ENCODE measurements at places on chromosomes 1 and 21.

GRCh38 chr1:10074059-10074851 lies 41.5 kb downstream of the UBE4B start:
- H3K36me3 ChIP-seq, result no peaks in the 10 kb centered on the region
- H3K4me3 ChIP-seq, result no peak overlapping the region
- H3K4me1 ChIP-seq, result peaks cover 19% of the 10 kb centered on the region
- DNase-seq, result peak; percentile 77

- DNase-seq, result no peak
- no peaks in the 10 kb centered on the region for H3K27me3 ChIP-seq
- H3K27ac ChIP-seq, result no peak overlapping the region
- no peak overlapping the region for H3K4me3 ChIP-seq
These were observed 16.2 kb upstream of the ERICH3 start for GRCh38 chr1:74689621-74690363.

DNA sequence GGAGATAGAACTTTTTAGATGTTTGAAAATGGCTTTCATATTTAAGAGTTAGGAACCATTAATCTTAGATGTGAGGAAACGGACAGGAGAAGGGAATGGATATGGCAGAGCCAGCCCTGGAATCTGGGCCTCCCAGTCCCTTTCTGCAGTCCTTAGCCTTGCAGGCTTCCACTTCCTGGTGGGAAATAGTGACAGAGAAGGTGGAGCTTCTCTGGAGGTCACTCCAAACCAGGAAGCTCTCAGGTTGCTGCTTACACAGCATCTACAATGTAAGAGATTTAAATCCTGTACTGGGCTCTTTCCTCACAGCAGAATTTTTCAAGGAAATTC lies 2.5 kb downstream of the S100A11 start:
- peaks cover 43% of the 10 kb centered on the region for H3K36me3 ChIP-seq
- no peak for DNase-seq
- H3K4me3 ChIP-seq, result peak overlapping the region; percentile 79
- peaks cover 19% of the 10 kb centered on the region for H3K4me1 ChIP-seq
- H3K27me3 ChIP-seq, result no peaks in the 10 kb centered on the region

DNA sequence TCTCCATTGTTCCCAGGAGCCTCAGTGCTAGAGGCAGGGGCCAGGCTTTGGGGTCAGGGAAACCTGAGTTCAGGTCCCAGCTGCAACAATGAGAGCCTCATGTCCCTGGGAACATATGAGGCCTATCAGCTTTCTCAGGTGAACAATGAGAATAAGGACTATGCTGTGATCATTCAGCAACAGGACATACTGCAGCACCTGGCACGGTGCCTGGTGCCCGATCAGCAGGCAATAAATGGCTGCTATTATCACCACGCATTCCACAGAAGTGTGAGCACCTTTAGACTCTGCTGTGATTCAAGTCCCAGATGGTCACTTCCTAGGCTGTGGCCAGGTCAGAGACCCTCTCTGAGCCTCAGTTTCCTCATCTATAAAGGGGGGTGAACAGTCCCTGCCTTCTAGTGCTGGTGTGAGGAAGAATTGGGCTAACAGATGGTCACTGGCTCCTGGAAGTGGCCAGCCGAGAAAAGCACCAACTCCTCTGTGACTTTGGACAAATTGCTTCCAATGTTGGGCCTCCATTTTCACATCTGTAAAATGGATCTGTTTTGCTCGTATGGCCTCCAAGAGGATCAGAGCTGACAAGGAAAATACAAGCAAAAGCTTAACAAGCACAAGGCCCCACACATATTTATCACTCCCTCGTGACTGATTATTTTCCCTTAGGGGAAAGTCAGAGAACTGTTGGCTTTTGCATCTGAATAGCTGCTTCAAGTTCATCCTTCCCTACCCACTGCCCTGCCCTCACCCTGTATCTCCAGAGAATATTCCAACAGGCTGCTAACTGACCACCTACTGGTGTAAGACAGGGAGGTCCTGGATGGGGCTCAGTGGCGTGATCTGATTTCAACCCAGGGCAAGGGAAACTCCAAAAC lies 1.1 kb downstream of the SLC5A9 start:
- no peaks in the 10 kb centered on the region for H3K36me3 ChIP-seq
- no peak overlapping the region for H3K4me3 ChIP-seq
- H3K27ac ChIP-seq, result no peak overlapping the region
- no peaks in the 10 kb centered on the region for H3K27me3 ChIP-seq
- H3K4me1 ChIP-seq, result no peaks in the 10 kb centered on the region
- DNase-seq, result no peak

GRCh38 chr21:40270047-40270446 lies 402.8 kb downstream of the PCP4 start:
- no peaks in the 10 kb centered on the region for H3K4me1 ChIP-seq
- no peak overlapping the region for H3K4me3 ChIP-seq
- no peaks in the 10 kb centered on the region for H3K36me3 ChIP-seq
- no peak for DNase-seq
- H3K27ac ChIP-seq, result no peak overlapping the region

- no peaks in the 10 kb centered on the region for H3K27me3 ChIP-seq
- H3K36me3 ChIP-seq, result no peaks in the 10 kb centered on the region
- H3K4me1 ChIP-seq, result no peaks in the 10 kb centered on the region
- no peak overlapping the region for H3K27ac ChIP-seq
- no peak overlapping the region for H3K4me3 ChIP-seq
These were observed 314.9 kb upstream of the DEPDC1 start for GRCh38 chr1:68811806-68812205.

- no peaks in the 10 kb centered on the region for H3K36me3 ChIP-seq
- H3K27me3 ChIP-seq, result no peaks in the 10 kb centered on the region
- no peak overlapping the region for H3K4me3 ChIP-seq
- H3K27ac ChIP-seq, result no peak overlapping the region
- DNase-seq, result no peak
These were observed 343.4 kb downstream of the MATN1 start for GRCh38 chr1:30379684-30380624.

- H3K4me3 ChIP-seq, result no peak overlapping the region
- H3K36me3 ChIP-seq, result no peaks in the 10 kb centered on the region
- no peak overlapping the region for H3K27ac ChIP-seq
- no peaks in the 10 kb centered on the region for H3K27me3 ChIP-seq
- DNase-seq, result no peak
- no peaks in the 10 kb centered on the region for H3K4me1 ChIP-seq
These were observed 132.0 kb upstream of the CTTNBP2NL start for GRCh38 chr1:112264010-112264409.

GRCh38 chr1:73044241-73045036 lies 762.1 kb upstream of the NEGR1 start:
- H3K36me3 ChIP-seq, result no peaks in the 10 kb centered on the region
- H3K4me1 ChIP-seq, result no peaks in the 10 kb centered on the region
- H3K4me3 ChIP-seq, result no peak overlapping the region

DNA sequence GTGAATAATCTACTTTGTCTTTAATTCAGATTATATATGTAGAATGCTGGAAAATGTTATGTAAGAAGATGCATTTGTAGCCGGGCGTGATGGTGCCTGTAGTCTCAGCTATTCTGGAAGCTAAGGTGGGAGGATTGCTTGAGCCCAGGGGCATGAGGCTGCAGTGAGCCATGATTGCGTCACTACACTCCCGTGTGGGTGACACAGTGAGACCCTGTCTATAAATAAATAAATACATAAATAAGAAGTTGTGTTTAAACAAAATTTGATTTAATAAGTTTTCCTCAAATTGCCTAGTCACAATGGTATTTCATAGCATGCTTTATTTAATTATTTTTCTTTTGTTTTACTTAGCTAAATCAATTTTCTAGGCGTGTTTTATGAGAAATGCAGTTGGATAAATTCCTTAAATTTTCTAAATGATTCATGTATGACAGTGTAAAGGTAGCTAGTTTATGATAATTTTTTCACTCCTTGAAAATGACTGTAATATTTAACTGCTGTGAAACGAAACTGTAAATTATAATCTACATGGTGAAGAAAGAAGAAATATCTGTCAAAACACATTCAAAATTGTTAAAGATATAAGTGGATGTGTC lies 232.6 kb downstream of the SRGAP2C start:
- no peak for DNase-seq
- H3K4me3 ChIP-seq, result no peak overlapping the region

DNA sequence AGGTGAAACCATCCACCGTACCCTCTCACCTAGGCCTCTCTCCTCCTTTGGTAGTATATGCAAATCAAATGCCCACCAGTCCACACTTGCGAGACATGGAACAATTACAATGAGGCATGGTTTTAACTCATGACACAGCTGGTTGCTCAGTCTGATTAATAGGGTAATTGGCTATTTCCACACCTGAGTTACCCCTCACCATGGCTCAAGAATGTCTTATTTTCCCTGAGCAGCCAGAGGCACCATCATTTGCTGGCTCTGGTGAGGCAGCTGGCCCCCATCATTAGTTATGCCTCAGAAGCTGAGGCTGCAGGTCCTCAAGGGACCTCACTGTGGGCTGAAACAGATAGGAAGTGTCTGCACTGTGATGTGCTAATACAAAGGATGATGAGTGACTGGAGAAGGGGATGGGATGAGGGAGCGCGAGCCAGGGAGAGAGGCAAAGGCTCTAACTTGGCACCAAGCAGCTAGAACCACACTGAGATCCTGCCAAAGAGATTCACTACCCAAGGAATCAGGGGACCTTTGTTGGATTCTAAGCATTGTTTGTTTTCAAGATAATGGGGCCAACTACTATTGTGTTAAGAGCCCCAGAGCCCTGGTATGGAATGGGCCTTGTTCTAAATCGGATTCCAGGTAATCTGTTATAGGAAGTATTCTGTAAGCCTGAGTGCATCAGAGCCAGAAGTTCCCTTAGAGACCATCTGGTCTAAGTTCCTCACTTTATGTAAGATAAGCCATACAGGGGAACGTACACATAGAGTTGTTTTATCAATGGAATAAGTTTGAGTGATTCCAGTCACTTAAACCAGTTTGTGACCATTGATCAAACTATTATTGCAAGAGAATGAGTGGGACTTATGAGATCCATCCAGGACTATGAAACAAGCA lies 80.0 kb upstream of the CNTN2 start:
- H3K27ac ChIP-seq, result no peak overlapping the region
- no peak for DNase-seq
- H3K4me1 ChIP-seq, result no peaks in the 10 kb centered on the region
- H3K36me3 ChIP-seq, result peaks cover 3% of the 10 kb centered on the region

DNA sequence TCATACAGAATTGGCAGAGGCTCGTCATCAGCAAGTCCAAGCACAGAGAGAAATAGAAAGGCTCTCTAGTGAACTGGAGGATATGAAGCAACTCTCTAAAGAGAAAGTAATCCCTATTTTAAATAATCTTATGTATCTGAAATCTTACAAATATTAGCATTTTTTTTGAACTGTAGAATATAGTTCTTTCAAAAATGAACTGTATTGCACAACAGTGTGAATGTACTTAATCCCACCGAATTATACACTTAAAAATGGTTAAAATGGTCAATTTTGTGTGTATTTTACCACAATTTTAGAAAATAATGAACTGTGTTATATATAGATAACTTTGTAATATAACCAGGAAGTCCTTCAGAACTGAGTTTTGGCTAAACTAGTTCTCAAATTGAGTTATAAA lies 75.9 kb downstream of the CCDC18 start:
- no peaks in the 10 kb centered on the region for H3K36me3 ChIP-seq
- H3K4me1 ChIP-seq, result no peaks in the 10 kb centered on the region
- no peak for DNase-seq
- no peak overlapping the region for H3K4me3 ChIP-seq
- H3K27ac ChIP-seq, result no peak overlapping the region

- H3K27me3 ChIP-seq, result no peaks in the 10 kb centered on the region
- peaks cover 19% of the 10 kb centered on the region for H3K4me1 ChIP-seq
- no peak for DNase-seq
- H3K36me3 ChIP-seq, result no peaks in the 10 kb centered on the region
These were observed 3.4 kb upstream of the FAM131C start for GRCh38 chr1:16076865-16077238.

GRCh38 chr1:235532360-235532759 lies 28.1 kb upstream of the B3GALNT2 start:
- H3K4me3 ChIP-seq, result no peak overlapping the region
- DNase-seq, result no peak
- H3K27me3 ChIP-seq, result no peaks in the 10 kb centered on the region

DNA sequence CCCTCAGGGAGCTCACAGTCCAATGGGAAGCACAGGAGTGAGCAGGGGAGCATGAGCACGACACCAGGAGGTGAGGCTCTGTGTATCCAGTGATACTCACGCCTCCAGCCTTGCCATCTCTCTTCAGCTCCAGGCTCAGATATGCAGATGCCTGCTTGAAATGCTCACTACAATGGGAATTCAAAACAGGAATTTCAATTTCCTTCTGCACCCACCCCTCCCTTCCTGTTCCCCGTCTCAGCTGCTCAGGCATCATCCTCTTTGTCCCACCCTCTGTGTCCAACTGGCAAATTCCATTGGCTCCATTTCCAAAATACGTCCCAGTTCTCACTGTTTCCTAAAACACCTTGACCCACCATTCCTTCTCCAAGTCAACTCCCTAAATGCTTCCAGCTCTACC lies 58.9 kb downstream of the FBXO2 start:
- H3K27me3 ChIP-seq, result no peaks in the 10 kb centered on the region
- no peak overlapping the region for H3K27ac ChIP-seq
- no peak for DNase-seq
- no peaks in the 10 kb centered on the region for H3K36me3 ChIP-seq
- no peaks in the 10 kb centered on the region for H3K4me1 ChIP-seq
- H3K4me3 ChIP-seq, result no peak overlapping the region

DNA sequence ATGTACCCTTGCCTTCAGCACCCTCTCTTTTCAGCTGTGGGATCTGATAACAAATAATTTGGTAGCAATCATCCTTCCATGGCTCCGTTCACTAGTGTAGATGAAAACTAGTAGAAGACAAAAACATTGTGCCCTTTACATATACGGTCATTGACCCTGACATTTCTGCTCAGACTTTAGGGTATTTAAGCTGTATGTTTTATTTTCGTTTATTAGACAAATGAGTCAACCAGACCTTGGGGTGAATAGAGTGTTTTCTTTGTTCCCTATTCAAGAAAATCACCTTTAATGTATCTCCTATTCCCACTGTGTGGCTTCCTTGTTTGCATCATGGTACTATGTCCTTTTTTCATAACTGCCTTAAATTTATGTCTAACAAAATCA lies 187.3 kb downstream of the VAV3 start:
- no peaks in the 10 kb centered on the region for H3K27me3 ChIP-seq
- H3K36me3 ChIP-seq, result no peaks in the 10 kb centered on the region
- no peak overlapping the region for H3K27ac ChIP-seq
- DNase-seq, result no peak
- H3K4me1 ChIP-seq, result no peaks in the 10 kb centered on the region

- no peak overlapping the region for H3K27ac ChIP-seq
- no peak overlapping the region for H3K4me3 ChIP-seq
- H3K36me3 ChIP-seq, result no peaks in the 10 kb centered on the region
These were observed 6.2 kb upstream of the C1orf105 start for GRCh38 chr1:172414331-172414730.
